T47D (cell line): ENCODE measurements at places on chromosomes 7 and 10.

- no peak for DNase-seq
Measured at GRCh38 chr7:12373580-12374263, 29.9 kb downstream of the VWDE start.

DNA sequence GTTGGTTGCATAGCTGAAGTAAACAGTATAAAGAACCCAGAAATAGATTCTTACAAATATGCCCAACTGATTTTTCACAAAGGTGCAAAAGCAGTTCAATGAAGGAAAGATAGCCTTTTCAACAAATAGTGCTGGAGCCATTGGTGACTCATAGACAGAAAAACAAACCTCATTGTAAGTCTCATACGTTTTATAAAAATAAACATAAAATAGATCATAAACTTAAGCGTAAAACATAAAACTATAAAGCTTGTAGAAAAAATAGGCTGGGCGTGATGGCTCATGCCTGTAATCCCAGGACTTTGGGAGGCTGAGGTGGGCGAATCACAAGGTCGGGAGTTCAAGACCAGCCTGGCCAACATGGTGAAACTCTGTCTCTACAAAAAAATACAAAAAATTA, 318.8 kb upstream of the IGFBP3 start:
- DNase-seq, result no peak

GRCh38 chr7:152050547-152050971, 25.1 kb downstream of the GALNT11 start:
- no peak for DNase-seq

DNA sequence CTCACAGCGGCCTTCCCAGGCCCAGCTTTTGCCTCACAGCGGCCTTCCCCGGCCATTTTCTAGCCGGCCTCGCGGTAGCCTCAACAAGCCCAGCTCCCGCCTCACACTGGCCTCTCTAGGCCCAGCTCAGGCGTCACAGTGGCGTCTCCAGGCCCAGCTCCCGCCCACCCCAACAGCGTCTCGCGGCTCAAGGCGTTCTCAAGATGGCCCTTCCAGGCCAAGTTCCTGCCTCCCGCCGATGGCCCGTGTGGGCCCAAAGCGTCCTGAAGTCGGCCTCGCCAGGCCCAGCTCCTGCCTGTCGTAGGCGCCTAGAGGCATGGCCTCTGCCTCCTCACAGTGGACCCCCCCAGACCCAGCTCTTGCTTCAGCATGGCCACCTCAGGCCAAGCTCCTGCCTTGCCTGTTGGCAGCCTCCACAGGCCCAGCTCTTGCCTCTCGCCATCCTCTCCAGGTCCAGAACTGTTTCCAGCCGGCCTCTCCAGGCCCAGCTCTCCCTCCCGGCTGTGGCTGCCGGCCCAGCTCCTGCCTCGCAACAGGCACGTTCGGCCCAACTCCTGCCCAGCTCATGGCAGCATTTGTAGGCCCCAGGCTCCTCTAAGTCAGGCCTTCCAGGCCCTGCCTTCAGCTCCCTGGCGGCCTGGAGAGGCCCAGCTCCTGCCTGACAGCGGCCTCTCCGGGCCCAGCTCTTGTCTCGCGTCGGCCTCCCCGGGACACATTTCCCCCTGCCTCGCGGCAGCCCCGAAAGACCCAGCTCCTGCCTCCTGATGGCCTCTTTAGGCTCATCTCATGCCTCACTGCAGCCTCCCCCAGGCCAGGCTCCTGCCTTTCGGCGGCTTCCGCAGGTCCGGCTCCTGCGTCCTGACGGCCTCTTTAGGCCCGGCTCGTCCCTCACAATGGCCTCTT, 18.8 kb upstream of the TMEM248 start:
- DNase-seq, result no peak

GRCh38 chr7:102834466-102834865, 78.3 kb upstream of the LRRC17 start:
- no peak for DNase-seq

- no peak for DNase-seq
Measured at GRCh38 chr10:113522460-113522859, 30.4 kb upstream of the HABP2 start.

DNA sequence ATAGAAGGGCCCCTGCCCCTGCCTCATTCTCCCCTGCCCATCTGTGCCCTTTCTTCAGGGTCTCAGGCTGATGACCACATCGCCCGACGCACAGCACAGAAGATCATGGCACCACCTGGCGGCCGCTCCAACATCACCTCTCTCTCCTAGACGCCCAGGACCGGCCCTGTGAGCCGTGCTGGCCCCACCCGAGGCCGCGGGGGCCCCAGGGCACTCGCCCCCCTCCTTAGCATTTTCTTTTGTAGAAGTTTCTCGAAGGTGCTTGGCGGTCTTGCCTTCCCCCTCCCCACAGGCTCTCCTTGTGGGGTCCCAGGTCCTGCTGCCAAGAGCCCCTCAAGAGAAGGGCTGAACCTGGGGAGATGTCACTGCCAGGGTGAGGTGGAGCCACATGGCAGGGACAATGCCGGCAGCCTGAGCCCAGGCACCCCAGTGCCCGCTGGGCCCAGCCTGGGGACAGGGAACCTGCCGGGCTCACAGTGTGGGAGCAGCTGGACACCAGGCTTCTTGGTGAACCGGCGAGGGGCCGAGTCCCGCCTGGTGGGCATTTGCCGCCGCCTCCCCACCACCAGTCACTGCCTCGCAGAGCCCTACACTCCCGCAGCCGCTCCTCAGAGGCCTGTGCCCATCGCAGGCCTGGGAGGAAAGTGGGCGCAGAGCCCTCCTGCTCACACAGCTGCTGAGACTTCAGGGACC, 18.2 kb downstream of the DPYSL4 start:
- peak; percentile 18 for DNase-seq

- DNase-seq, result no peak
Measured at GRCh38 chr7:95411036-95411435, 14.9 kb upstream of the PON3 start.

GRCh38 chr10:113534423-113534822, 18.4 kb upstream of the HABP2 start:
- DNase-seq, result no peak

GRCh38 chr7:47095946-47096345, 486.0 kb downstream of the TNS3 start:
- DNase-seq, result no peak

DNA sequence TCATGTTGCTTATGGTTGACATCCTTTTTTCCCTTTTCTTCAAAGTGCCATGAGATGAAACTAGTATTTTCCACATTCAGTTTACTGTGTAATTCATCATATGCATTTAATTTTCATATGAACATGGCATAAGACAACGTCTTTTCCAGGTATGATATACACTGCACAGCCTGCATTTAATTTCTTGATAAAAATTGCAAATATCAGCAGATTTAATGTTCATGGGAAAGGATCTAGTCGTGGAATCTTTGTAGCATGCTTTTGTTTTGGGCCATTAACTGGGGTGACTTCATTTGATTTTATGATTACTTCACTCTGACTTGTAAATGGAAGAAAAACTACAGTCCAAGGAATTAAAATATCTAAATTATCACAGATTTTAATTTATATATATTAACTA, 837.3 kb downstream of the IPMK start:
- DNase-seq, result no peak

DNA sequence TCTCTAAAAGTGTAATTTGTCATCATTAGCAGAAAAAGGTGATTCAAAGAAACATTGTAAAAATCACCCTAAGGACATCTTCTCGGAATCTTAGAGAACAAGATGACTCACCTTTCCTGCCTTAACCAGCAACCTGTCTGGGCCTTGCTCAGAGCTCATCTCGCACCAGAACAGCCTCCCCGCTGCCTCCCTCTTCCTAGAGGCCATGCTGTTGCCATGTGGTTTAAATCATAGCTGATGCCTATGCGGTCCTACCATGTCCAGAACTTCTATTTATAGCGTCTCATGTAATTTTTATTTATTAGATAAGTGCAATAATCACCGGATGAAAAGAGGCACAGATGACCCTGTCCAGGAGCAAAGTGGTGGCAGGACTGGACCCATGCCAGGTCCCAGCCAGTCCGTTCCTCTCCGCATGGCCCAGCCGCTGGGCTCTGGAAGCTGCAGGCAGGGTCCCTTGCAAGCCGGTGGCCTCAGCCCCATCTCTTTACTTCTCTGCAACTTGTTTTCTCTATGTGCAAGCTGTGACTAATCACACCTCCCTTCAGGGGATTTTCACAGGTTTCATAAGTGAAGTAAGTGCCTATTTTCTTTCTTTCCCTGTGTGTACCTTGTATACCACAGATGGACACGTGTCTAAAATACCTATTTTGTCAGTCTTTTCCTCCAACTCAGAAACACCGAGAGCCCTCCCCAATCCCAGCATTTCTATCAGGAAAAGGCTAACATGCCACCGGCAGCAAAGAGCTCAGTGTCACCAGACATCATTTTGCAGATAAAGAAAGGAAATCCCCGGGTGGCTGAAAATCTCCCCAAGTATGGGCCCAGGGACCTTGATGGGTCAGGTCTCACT, 27.1 kb downstream of the KLF6 start:
- DNase-seq, result no peak

- DNase-seq, result peak; percentile 38
Measured at GRCh38 chr10:123507298-123507697, 158.9 kb upstream of the GPR26 start.

GRCh38 chr10:96212911-96213310, 58.5 kb downstream of the BLNK start:
- DNase-seq, result no peak

DNA sequence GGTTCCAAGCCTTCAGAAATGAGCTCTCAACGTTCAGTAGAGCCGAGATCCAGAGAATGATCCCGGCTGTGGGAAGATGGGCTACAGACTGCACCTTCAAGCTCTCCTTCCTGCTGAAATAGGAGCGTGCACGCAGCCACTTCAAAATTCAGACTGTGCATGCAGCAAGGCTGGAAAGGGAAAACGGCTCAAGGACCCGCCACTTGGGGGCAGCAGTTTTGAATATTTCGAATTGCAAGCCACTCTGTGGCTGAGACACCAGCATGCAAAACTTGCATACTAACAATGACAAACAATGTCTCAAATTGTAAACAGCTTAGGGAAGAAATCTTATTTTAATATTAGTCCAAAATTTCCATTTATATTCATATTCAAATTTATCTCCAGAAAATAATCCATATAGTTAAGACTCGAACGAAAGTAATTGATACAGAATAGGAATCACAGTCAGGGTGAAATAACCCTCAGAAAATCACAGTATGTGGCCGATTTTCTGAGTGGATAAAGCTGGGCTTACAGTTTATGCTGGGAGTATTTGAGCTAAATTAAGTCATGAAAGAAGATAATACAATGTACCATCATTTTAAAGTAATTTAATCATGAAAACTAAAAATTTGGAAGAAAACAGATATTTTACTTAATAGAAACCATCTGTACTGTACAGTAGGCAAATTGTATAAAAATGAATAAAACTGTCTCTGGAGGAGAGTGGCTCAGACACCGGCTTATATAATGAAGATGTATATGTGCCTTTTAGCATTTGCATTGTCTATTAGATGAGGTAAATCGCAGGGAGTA, 137.9 kb upstream of the MKI67 start:
- peak; percentile 23 for DNase-seq

GRCh38 chr10:128116851-128117615, 9.2 kb downstream of the MKI67 start:
- no peak for DNase-seq

- DNase-seq, result no peak
Measured at GRCh38 chr10:77400033-77400432, 237.6 kb downstream of the KCNMA1 start.

DNA sequence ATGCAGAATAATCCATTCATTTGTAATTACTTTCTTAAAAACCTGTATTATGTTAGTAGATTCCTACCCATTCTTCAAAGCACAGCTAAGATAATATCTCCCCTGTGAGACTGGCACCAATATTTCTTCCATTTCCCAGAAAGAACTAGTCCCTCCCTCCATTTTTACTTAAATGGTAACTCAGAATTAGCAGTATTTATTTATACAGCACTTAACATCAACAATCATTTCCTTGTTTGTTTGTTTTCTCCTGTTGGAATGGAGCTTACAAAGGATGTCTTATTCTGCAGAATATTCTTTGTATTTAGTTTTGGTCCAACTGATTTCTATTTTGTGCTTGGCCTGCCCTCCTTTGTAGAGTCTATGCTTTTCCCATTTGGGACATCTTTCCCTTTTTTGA, 32.1 kb upstream of the PTPN12 start:
- no peak for DNase-seq

DNA sequence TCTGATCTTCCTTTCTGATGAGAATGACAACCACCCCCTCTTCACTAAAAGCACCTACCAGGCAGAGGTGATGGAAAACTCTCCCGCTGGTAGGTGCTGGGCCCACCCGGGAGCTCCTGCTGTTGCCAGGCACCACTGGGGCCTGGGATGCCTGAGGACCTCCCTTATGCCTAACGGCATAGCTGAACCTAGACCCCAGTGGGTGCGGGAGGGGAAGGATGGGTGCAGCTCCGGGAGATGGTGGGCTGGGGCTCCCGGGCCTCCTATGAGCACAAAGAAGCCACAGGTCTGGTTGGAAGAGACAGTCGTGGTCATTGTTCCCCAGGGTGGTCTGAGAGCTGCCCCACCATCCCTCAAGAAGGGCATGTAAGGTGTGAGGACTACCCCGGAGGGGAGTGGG, 15.6 kb upstream of the VSIR start:
- DNase-seq, result no peak

GRCh38 chr10:113617086-113617485, 46.8 kb downstream of the NRAP start:
- DNase-seq, result no peak

DNA sequence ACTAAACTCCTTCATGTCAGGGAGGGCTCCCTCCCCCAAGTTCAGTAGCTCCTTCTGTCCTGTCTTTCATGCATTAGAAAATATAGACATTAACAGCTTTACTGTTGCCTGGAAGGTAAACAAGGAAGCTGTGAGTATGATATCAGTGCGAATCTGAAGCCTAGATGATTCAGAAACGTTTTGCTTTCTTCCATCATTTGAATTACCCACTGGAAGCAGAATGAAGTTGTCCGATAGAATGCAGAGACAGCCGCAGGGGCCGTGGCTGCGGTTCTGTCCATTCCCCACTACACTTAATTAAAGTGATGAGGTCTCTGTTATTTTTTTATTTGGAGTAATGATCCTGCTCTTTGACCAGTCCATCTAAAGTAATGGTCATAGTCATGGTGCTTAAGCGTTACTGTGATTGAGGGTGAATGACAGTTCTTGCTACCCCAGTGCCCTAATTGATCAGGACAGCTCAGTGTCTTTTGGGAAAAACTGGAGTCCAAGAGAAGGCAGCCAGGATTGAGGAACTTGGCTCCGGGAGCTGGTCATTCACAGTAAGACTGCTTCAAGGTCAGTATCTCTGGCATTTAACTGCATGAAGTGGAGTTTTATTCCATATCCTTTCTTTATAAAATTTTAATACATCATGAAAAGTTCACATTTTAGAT, 69.9 kb downstream of the PTPRE start:
- no peak for DNase-seq

GRCh38 chr7:122507591-122507990, 191.3 kb downstream of the RNF133 start:
- DNase-seq, result no peak

DNA sequence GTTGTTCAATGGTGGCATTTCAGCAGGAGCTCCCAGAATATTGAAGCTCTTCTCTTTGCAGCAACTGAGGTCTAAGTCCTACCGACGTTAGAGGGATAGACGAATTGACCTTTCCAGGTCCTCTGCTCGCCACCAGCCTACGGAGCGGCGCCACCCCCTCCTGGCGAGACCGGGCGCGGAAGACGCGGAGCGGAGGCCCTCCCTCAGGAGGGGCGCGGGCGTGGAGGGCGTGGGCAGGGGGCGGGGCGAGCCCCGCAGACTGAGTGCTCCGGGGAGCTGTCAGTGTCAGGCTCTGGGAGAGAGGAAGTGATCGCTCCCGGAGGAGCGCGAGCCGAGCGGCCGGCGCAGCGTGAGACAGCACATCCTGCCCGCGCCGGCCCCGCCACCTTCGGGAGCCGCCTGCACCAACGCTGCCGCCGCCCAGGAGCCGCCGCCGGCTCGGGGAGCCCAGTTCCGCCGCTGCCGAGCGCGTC, at the start of gene DYNC1I1:
TSS of gene DYNC1I1 (plus strand) at position 257 of the 473 bp plus-strand sequence. CDS start 32,176 bp downstream, outside the sequence.
- DNase-seq, result peak; percentile 75

- DNase-seq, result no peak
Measured at GRCh38 chr10:31099094-31099493, 67.4 kb upstream of the ZNF438 start.
